ENCODE measurements at places on chromosomes 12 and 14.

GRCh38 chr14:83356080-83356479, 1822.4 kb upstream of the SEL1L start:
- no peak for DNase-seq

- DNase-seq, result no peak
These were observed 60.9 kb downstream of the MAP3K9 start for GRCh38 chr14:70748422-70748821.

DNA sequence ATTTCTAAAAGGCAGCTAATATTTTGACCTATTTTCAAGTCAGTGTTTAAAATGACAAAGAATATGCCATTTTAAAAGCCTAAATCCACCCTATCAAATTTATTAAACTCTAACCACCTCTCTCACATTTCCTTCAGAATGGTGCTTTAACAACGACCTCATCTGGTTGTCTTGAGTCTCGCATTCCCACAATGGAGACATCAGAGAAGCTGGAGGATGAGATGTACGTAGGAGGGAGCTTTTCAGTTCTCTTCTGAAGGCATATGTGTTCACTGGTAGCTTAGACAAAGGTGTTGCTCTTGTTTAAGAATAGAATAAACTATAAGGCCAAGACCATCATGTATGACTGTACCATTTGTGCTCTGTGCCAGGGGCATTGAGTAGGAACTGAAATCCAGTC, 82.9 kb downstream of the BCL2L14 start:
- no peak for DNase-seq

DNA sequence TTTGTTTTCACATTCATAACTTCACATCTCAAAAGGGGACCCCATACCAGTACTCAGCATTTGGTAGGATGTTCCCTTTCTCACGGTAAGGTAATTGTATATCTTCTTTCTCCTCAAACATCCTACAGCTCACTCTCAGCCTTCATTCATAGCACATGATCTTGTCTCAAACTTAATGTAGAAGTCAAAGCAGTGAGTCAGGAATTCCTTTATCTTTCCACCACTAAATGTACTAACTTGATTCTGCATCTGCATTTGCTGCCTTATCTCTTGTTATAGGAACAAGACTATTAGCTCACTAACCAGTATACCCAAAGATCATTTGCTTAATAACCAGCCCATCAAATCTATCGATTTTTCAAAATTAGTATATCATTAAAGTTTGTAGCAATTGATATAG, 22.9 kb downstream of the CPSF2 start:
- no peak for DNase-seq

- no peak for DNase-seq
These were observed at the start of gene PLEK2 for GRCh38 chr14:67411820-67412421. TSS of gene PLEK2 (minus strand) at chr14:67412165. CDS start at chr14:67412059, 106 bp downstream.

DNA sequence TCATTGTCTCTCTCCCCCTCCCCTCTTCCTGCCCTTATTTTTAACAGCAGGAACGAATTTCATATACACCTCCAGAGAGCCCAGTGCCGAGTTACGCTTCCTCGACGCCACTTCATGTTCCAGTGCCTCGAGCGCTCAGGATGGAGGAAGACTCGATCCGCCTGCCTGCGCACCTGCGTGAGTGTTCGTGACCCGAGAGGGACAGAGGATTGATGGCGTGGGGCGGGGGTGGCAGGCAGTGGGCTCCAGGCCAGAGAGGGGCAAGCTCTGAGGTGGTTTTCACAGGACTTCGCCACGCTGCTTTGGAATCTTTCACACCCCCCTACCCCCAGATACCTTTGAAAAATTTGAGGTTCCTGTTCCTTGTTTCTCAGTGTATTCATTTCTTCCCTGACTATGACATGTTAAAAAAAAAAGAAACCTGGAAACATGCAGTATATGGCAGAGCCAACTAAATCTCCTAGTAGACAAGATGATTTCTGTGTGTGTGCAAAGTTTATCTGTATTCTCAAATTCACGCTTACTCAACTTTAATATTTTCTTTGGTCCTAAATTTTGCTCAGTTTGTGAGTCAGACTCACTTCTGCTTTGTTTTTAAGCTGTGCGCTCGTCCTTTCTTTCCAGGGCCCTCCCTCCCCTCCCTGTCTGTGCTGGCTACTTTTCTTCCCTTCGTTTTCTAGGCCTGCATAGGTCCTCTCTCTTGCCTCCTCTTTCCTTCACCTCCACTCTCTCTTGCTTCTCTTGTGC, 103.1 kb downstream of the ETV6 start:
- DNase-seq, result no peak

GRCh38 chr12:16238661-16239060, 38.8 kb downstream of the SLC15A5 start:
- no peak for DNase-seq

GRCh38 chr12:32501835-32502333, 102.5 kb downstream of the FGD4 start:
- DNase-seq, result no peak

- DNase-seq, result peak; percentile 48
These were observed 48.0 kb downstream of the SLC17A8 start for GRCh38 chr12:100404769-100405407.

DNA sequence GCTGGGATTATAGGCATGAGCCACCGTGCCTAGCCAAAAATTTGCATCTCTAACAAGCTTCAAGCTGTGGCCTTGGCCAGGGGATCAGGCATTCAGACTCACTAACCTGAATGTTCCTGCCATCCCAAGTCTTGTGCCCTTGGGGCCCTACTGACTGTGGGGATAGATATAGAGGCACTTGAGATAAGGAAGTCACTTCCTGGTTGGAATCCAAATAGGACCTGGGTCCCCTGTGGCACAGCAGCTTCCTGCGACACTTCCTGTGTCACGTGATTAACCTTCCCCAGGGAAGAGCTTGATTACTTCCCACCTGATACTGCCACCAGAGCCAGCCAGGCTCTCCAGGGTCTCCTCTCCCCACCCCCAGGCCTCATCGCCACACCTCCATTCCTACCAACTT, 128.2 kb downstream of the BCL11B start:
- DNase-seq, result no peak

- peak; percentile 2 for DNase-seq
These were observed 302.0 kb upstream of the SYT1 start for GRCh38 chr12:78562368-78563205.

- DNase-seq, result no peak
These were observed 14.8 kb downstream of the PPP2R5C start for GRCh38 chr14:101776344-101776743.

DNA sequence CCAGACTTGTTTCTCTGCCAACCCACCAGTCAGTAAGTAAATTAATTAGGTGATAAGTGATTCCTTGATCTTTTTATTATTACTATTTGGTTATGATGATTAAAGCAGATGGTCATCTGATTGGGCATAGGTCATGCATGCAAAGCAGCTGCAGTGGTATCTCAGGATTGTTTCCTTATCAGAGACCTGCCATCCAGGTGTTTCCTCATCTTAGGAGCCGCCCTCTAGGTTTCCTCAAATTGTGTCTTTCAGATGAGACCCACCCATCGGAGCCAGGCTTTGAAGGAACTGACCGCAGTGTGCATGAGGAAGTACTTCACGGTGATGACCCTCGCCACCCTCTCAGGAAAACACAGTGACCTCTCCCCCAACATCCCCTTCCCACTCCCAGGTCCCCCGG, 63.3 kb downstream of the ZFP36L1 start:
- no peak for DNase-seq

DNA sequence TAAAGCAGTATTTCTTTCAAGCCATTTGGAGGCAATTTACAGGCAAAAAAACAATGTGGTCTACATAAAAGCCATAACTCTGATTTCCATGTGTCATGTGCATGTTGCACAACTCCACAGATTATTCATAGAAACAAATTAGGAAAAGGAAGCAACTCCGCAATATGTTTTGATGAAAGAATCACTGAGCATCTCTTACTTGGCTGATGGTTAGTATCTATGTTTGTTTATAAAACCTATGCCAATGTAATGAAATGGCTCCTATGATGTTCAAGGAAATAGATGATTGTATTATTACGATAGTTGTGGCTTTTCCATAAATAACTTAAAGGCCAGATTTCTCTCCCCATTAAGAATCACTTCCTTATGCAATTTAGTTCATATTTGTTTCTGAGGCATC, 373.7 kb downstream of the CCDC91 start:
- no peak for DNase-seq

DNA sequence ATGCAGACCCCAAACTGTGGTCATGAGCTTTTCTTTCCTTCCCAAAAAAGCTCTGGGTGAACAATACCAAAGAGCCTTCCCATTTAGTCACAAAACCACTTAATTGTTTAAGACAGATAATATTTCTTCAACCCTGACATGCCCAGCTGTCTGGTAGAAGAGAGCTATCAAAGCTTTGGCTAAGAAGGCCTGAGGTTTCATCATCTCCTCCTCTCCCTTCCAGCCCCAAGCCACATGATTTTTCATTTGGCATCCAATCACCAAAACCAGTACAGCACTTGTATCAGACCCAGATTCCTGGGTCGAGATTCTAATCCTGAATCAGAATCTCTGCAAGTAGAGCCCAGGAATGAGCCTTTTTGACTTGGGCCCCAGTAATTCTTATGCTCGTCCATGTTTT, 199.6 kb upstream of the TMEM260 start:
- DNase-seq, result no peak

DNA sequence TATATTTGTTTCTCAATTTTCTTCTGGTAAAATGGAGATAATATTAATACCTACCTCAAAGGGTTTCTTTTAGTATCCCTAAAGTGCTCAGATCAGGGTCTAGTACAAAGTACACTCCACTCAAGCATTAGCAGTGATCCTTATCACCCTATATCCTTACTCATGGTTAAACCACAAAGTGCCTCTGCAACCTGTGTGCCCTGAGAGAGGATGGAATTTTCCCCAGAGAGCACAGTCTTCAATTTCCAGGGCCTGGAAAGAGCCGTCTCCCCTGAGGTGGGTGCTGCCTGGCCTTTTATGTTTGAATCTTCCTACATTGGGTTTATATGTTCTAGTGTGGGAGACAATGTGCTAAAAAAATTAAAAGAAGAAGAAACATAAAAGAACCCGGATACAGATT, 183.1 kb upstream of the FBXO33 start:
- no peak for DNase-seq

DNA sequence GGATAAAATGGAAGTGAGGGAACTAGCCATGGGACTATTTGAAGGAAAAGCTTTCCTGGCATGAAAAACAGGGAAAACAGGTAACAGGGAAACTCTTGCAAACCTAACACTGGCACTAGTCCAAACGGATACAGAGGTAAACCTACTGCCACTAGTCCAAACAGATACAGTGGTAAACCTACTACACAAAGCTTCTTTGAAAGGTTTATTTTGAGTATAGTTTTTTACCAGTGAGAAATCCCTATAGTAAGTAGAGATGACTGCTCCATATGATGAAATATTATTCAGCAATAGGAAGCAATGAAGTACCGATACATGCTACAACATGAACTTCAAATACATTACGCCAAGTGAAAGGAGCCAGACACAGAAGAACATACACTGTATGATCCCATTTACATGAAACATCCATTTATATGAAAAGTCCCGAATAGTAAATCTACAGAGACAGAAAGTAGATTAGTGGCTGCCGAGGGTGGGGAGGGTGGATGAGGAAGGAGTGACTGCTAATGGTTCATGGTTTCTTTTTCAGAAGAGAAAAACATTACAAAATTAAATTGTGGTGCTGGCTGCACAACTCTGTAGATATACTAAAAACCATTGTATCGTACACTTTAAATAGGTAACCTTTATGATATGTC, 25.5 kb downstream of the SPTLC2 start:
- no peak for DNase-seq

DNA sequence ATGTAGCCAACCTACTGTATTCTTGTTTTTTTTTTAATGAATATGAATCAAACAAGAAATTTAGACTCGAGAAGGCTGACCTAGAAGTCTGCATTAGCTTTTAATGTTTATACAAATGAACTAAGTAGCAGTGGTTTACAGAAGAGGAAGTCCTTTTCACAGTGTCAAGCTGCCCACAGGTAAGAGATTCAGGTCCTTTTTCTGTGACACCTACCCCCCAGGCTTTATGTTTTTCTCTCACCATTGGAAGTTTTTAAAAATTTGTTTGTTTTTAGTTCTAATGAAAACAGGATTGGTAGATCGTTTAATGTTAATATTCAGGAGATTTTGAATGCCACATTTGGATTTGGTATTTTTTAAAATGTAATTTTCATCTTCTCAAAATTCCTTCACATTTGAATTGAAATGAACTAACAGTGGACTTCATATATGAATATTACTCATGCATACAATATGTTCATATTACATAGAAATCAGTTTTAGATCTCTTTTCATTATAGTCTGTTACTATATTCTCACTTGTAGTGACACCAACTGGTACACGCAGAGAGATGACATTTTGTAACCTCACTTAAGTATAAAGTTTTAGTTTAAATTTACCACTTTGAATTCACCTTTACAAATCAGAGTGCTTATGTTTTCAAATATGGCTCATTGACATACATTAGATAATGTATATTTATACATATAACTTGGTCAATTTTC, 29.7 kb downstream of the ATF7IP start:
- peak; percentile 28 for DNase-seq

GRCh38 chr14:100851946-100852620, 26.2 kb downstream of the MEG3 start:
- no peak for DNase-seq

GRCh38 chr14:39107591-39107996, 4.6 kb upstream of the SEC23A start:
- DNase-seq, result peak; percentile 72

DNA sequence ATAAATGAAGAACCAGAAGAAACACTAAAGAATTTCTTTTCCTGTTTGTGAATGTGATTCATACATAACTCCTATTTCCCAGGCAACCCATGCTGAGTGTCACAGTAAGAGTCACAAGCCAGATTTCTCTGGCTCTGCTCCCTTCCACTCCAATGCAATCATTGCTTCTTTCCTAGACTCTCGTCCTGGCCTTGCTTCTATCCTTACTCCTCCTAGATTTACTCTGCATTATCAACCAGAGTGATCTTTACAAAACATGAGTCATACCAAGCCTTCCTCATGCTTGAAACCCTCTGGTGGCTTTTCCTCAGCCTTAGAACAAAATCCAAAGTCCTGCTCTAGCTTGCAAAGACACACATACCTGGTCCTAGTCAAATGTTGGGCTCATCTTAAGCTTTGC, 13.3 kb downstream of the IL22 start:
- DNase-seq, result no peak

GRCh38 chr12:122681814-122682213, 21.3 kb downstream of the HCAR2 start:
- peak; percentile 90 for DNase-seq

DNA sequence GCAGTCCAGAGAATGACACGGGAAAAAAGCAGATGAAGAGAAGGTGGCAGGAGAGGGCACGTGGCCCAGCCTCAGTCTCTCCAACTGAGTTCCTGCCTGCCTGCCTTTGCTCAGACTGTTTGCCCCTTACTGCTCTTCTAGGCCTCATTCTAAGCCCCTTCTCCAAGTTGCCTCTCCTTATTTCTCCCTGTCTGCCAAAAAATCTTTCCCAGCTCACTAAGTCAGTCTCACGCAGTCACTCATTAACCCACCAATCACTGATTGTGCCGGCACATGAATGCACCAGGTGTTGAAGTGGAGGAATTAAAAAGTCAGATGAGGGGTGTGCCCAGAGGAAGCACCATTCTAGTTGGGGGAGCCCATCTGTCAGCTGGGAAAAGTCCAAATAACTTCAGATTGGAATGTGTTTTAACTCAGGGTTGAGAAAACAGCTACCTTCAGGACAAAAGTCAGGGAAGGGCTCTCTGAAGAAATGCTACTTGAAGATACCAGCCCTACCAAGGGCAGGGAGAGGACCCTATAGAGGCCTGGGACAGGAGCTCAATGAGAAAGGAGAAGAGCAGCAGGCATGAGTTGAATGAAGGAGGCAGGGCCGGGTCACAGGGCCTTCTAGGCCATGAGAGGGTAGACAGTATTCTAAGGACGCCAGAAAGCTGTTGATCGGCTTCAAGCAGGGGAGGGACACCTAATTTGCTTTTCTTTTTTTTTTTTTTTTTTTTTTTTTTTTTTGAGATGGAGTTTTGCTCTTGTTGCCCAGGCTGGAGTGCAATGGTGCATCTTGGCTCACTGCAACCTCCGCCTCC, 40.9 kb downstream of the DAD1 start:
- DNase-seq, result no peak
